Adrenal gland (tissue), 19 donors: ENCODE measurements at places on chromosomes 5 and 9.

- H3K4me1 ChIP-seq = peaks cover 6% of the 10 kb centered on the region
- no peak overlapping the region for H3K4me3 ChIP-seq
- no peaks in the 10 kb centered on the region for H3K36me3 ChIP-seq
These were observed 6.1 kb downstream of the POC5 start for GRCh38 chr5:75711151-75711550.

DNA sequence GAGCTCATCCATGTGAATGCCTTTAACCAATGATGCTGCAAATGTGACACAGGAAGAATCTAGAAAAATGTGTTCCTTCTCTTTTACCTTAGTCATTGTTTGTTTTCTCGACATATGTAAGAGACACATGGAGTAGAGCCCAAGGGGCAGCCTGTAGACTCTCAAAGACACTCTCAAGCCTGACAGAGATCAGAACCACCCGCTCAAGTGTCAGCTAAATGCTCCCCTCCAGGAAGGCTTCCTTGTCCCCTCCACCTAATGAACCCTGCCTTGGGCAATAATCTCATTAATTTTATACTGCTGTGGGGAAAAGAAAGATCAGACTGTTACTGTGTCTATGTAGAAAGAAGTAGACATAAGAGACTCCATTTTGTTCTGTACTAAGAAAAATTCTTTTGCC lies 157.4 kb downstream of the MUSK start:
- H3K4me1 ChIP-seq = no peaks in the 10 kb centered on the region
- H3K4me3 ChIP-seq = no peak overlapping the region
- no peak overlapping the region for H3K27ac ChIP-seq

DNA sequence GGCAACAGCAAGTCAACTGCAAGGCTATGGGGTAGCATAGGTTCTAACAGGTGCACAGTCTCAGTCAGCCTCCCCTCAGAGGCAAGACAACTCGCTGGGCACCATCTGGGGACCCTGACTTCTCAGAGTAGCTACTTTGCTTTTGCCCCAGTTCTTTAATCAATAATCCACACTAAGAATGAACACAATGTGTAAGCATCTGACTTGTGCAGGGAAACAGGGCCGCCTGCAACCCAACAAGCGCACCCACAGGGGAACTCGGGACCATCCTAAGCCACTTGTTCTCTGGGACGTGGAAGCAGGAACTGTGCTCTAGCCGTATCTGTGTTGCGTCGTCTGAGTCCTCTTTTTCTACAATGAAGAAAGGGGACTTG lies 1.9 kb downstream of the MOB3B start:
- no peak overlapping the region for H3K4me3 ChIP-seq
- H3K27me3 ChIP-seq = no peaks in the 10 kb centered on the region
- no peak for DNase-seq

DNA sequence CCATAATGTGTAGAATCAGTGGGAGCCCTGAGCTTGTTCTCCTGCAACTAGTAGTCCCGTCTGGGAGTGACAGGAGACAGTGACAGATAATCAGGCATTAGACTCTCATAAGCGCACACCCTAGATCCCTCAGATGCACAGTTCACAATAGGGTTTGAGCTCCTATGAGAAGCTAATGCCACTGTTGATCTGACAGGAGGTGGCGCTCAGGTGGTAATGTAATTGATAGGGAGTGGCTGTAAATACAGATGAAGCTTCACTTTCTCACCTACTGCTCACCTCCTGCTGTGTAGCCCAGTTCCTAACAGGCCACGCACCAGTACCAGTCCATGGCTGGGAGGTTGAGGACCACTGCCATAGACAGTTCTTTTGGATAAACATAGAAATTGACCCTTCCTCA lies 188.7 kb downstream of the ROR2 start:
- no peak overlapping the region for H3K4me3 ChIP-seq
- no peaks in the 10 kb centered on the region for H3K4me1 ChIP-seq
- no peak overlapping the region for H3K27ac ChIP-seq
- no peaks in the 10 kb centered on the region for H3K36me3 ChIP-seq

GRCh38 chr5:6056280-6056679 lies 322.1 kb downstream of the MED10 start:
- no peak overlapping the region for H3K4me3 ChIP-seq
- no peaks in the 10 kb centered on the region for H3K4me1 ChIP-seq
- no peaks in the 10 kb centered on the region for H3K27me3 ChIP-seq
- no peaks in the 10 kb centered on the region for H3K36me3 ChIP-seq
- H3K27ac ChIP-seq = no peak overlapping the region

DNA sequence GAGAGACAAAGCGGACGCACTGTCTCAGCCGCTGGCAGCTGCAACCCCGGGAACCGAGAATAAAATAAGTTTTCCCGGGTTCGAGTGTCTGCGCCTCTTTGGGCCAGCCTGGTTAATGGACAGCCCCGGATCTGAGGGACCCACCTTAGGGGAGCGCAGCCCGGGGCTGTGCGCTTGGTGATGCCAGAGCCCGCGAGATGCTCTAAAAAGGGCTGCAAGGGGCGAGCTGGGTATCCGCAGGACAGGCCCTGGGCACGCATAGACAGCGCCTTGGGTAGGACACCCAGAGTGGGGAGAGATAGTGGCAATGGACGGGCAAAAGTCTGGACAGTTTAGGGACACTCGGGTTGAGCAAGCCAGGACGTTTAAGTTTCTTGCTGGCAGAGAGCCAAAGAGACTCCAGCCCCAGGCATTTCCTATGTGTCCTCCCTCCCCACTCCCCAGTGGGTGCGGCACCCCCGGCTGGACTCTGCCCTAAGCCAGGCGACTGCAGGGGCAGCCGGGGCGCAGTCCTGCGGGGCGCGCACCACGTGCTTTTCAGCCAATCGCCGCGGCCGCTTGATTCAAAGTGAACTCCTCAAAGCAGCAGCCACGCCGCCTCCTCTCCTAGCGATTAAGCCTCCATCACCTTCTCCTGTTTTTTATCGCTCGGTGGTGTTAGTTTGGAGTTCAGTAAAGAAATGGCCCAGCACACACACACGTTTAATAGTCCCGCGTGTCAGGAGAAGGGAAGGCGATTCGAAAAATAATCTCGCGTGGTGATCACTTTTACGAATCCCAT lies 616 bp upstream of the ENC1 start:
- H3K27me3 ChIP-seq = no peaks in the 10 kb centered on the region
- H3K27ac ChIP-seq = no peak overlapping the region
- H3K36me3 ChIP-seq = no peaks in the 10 kb centered on the region

DNA sequence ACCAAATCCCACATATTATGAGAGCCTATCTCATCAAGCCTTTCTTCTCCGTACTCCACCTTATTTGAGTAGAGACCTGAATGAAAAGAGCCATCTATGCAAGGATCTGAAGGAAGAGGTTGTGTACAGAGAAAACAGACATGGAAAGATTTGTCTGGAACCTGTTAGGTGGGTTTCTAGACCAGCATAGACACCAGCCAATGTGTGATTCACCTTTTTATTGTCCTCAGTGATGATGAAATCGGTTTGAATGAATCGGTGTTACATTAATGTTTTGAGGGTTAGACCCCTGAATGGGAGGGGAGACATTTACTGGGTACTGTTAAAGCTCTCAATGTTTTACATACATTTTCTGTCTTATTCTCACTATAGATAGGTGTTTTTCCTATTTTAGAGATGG lies 223.6 kb downstream of the NMUR2 start:
- H3K4me3 ChIP-seq = no peak overlapping the region
- H3K36me3 ChIP-seq = no peaks in the 10 kb centered on the region
- no peak for DNase-seq
- H3K27me3 ChIP-seq = peaks cover 3% of the 10 kb centered on the region
- no peak overlapping the region for H3K27ac ChIP-seq
